Activated T-cell treated with anti-CD3 and anti-CD28 coated beads, Interleukin-2, amount 50 U/mL, for 48 hours (primary cell): ENCODE measurements at places on chromosomes 3 and 15.

DNA sequence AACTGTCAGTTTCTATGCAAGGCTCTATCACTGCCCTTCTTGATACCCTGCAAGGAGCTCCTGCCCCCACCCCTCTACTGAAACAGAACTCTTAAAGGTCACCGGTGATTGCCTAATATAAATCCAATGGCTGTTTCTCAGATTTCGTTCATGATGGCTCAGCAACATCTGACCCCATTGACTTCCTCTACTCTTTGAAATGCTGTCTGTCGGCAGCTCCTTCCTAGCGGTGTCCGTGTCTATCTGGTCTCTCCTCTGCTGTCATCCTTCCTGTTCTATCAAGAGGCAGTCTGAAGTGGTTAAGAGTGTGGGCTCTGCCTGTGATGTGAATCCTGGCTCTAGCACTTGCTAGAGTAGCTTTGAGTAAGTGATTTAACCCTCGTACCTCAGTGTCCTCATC, 5.5 kb downstream of the TMEM266 start:
- DNase-seq = peak; percentile 21

GRCh38 chr3:141385406-141386125, 17.3 kb downstream of the ZBTB38 start:
- no peak for DNase-seq

- DNase-seq = peak; percentile 7
Measured at GRCh38 chr15:101052031-101052620, 133.0 kb downstream of the LRRK1 start.

DNA sequence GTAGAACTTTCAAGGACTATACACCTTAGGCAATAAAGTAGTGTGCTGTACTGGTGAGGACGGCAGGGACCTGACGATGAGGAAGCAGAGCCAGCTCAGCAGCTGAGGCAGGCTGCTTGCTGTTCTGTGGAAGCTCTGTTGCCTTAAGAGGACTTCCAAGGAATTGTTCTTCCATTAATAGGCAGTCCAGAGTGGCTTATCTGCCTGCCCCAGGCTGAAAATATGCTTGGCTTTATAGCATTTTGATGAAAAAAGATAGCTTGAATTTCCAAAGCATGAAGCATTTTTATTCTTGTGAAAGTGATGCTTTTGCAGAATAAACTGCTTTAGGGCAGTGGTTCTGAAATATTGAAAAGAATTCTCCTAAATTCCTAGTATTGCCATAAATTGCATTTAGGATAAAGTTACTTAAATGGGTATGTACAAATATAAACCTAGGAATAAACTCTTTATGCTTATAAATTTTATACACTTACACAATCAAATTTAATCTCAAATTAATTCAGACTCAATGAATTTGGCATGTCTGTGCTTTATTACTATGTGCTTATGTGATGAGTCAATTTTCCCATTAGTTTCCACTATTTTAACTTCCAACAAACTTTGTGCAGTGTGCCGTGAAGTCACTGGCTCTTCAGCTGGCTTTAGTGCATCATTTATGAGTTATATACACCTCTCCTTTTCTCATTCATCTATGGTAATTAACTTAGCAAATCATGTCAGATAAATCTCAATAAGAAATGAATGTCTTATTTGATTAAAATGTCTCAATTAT, 231.0 kb upstream of the RASGRP1 start:
- DNase-seq = no peak

- no peak for DNase-seq
Measured at GRCh38 chr3:52318186-52318816, 2.2 kb downstream of the DNAH1 start.

DNA sequence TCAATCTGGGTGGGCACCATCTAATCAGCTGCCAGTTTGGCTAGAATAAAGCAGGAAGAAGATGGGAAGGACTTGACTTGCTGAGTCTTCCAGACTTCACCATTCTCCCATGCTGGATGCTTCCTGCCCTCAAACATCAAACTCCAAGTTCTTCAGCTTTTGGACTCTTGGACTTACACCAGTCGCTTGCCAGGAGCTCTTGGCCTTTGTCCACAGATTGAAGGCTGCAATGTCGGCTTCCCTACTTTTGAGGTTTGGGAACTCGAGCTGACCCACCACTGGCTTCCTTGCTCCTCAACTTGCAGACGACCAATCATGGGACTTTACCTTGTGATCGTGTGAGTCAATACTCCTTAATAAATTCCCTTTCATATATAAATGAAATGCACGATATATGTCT, 8.6 kb upstream of the LIPC start:
- DNase-seq = no peak

DNA sequence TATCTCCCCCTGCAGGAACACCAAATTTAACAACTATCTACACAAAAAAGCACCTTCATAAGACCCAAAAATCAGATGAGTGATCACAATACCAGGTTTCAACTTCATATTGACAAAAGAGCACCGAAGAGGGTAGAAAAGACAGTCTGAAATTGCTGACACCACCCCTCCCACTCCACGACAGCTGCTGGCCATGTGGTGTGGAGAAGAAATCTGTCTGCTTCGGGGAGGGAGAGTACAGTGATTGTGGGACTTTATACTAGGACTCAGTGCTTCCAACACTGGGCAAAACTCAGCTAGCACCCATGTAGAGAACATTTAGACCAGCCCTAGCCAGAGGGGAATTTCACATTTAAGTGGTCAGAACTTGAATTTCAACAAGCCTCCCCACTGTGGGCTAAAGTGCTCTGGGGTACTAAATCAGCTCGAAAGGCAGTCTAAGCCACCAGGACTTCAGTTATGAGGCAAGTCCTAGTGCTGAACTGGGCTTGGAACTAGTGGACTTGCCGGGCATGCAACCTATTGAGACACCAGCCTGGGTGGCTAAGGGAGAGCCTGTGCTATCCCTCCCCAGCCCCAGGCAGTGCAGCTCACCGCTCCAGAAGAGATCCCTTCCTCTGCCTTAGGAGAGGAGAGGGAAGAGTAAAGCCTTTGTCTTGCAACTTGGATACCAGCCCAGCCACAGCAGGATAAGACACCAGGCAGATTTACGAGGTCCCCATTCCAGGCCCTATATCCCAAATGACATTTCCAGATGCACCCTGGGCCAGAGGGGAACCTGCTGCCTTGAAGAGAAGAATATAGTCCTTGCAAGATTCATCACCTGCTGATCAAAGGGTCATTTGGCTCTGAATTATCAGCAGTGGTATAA, 44.6 kb upstream of the POU1F1 start:
- DNase-seq = no peak

GRCh38 chr15:98446083-98446482, 202.3 kb upstream of the IGF1R start:
- no peak for DNase-seq

- DNase-seq = no peak
Measured at GRCh38 chr15:66864871-66865281, 162.8 kb downstream of the SMAD6 start.

DNA sequence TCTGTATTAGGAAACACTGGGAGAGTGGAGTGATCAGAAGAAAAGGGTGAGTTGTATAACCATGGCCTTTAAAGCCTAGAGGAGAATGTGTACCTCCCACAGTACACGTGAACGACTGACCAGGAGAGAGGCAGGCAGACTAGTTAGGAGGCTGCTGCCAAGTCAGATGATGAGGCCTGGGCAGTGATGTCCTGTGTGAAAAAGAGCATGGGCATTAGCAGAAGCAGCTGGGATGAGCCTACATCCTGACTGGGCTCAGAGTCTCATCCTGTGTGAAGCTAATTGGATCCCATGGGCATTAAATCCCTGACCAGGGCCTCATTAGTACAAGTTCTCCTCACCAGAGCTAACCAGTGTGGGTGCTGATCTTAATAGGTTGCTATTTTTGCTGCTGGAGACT, 89.1 kb upstream of the SLC2A2 start:
- DNase-seq = no peak

DNA sequence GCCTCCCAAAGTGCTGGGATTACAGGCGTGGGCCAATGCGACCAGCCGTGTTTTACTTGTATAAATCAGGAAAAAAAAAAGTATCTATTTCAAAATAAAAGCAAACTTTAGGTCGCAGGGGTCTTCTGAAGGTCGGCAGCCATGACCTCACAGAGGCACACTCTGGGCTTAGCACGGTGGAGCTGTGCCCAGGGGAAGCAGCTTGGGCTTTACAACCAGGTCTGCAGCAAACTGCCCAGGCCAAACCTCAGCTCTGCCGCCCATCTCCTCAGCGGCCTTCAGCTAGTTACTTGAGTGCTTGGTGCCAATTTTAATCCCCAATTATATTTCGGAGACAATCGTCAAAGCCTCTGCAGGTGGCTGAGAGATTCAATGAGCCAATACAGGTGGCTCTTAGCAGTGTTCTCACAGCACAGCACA, 30.1 kb downstream of the ZDHHC19 start:
- no peak for DNase-seq

GRCh38 chr3:39639344-39640236, 169.8 kb upstream of the MYRIP start:
- DNase-seq = peak; percentile 35

DNA sequence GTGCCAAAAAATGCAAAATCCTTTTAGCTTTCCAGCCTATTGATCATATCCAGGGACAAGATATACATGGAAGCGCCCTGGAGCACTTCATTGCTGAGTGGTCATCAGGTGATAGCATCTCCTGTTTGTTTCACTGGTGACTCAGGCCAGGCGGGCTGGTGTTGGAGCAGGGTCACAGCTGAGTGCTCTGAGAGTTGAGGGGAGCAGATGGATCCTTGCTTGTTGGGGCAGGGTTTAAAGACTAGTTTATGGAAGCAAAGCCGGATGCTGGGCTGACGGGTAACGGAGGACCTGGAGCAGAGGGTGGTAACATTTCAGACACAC, 405.0 kb upstream of the TPM1 start:
- no peak for DNase-seq

DNA sequence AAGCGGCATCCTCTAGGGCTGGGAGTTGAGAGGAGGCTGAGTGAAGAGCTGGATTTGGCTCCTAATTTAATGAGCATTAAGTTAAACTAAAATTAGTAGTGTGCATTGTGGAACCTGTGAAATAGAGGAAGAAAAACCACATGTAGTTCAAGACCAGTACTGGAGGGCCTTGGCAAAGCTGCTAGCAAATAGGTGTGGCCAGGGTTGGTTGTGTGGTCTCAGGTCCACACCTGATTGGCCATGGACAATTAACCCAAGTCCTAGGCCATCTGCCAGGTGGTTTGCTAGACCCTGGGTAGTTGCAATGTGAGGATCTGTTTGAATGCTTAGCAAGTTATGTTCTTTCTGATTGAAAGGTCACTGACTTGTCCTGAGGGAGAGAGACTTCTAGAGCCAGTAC, 275.5 kb downstream of the PDCD6IP start:
- no peak for DNase-seq

DNA sequence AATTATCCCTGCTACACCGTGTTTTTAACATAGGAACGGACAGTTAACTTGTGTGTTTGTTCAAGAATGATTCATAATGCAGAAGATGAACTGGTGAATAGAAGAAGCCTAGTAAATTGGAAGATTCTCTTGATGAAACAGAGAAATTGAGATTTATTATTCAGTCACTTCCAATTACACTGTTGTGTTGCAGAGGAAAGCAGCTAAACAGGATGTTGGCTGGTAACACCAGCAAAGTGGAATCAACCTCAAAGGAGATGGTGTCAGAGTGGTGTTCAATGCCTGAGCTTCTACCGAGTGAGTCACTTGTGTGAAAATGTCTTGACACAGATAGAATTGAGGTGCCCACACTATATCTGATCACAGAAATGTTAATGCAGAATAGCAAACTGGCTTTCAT, 399.6 kb downstream of the LPP start:
- peak; percentile 19 for DNase-seq

DNA sequence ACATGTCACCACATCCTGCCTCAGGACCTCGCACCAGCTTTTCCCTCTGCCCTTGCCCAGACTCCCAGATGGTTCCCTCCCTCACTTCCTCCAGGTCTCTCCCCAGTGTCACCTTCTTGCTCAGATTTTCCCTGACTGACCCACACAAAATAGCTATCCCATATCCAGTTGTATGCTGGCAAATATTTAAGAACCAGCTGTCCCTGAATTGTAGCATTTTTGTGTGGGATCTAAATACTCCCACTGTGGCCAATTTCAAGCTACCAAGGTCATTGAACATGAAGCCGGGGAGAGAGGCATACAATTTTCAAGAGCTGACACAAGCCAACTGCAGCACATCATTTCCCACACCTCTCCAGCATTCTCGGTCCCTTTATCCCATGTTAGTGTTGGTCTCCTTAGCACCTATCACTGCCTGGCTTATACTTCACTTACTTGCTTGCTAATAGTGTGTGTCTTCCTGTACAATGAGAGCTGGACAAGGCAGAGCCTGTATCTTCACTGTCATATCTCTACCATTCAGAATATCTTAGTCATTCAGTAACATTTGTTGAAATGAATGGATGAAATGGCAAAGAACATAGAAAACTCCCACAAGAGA, 101.3 kb upstream of the CTNNB1 start:
- no peak for DNase-seq

GRCh38 chr3:114241262-114241661, 3.9 kb upstream of the ZNF80 start:
- no peak for DNase-seq

DNA sequence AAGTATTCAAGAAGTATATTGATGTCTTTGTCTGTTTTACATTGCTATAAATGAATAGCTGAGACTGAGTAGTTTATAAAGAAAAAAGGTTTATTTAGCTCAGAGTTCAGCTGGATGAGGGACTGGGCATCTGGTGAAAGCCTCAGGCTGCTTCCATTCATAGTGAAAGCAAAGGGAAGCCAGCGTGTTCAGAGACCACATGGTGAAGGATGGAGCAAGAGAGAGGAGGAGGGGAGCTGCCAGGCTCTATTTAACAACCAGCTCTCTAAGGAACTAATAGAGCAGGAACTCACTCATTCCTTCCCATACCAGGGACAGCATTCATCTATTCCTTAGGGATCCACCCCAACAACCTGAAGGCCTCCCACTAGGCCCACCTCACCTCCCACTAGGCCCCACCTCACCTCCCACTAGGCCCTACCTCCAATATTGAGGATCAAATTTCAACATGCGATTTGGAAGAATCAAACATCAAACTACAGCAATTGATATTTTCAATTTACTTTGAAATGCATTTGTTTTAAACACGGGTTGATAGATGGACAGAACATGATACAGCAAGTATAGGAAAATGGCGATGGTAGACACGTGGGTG, 167.5 kb upstream of the HES1 start:
- DNase-seq = no peak

DNA sequence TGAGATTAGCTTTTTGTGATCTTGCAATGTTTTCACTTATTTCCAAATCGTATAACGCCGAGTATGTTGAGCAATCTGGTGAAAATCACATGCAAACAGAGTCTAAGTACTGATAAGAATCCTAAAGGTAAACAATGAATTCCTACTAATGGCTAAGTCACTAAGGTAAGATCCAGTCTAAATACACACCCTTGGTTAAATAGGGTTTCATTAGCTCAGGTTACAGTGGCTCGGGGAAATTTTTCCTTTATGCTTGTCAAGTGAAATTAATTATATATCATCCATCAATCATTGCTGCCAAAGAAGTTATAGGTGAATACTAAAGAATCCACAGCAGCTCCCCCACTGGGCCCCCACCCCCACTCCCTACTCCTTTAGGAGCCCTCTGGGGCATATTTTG, 139.3 kb downstream of the SOX2 start:
- DNase-seq = no peak

- no peak for DNase-seq
Measured at GRCh38 chr15:41942886-41943285, 29.5 kb downstream of the EHD4 start.
